ENCODE measurements at places on chromosomes 16 and 17.

GRCh38 chr17:57954397-57955182 is 622 bp downstream of the CUEDC1 start:
- DNase-seq: peak; percentile 74

DNA sequence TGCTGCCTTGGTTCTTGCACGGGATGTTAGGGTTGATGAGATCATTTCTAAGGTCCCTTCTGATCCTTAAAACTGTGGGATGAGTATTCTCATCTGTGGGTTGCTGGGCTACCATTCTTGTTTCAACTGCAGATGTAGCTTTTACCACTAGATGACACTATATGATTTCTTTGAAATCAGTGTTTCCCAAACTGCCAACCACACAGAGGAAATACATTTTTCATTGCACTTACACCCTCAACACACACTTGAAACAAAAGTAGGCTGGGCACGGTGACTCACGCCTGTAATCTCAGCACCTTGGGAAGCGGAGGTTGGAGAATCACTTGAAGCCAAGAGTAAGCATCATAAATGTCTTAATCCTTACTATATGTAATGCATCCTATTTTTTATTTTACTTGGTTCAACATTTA is 15.3 kb downstream of the LCMT1 start:
- no peak for DNase-seq

DNA sequence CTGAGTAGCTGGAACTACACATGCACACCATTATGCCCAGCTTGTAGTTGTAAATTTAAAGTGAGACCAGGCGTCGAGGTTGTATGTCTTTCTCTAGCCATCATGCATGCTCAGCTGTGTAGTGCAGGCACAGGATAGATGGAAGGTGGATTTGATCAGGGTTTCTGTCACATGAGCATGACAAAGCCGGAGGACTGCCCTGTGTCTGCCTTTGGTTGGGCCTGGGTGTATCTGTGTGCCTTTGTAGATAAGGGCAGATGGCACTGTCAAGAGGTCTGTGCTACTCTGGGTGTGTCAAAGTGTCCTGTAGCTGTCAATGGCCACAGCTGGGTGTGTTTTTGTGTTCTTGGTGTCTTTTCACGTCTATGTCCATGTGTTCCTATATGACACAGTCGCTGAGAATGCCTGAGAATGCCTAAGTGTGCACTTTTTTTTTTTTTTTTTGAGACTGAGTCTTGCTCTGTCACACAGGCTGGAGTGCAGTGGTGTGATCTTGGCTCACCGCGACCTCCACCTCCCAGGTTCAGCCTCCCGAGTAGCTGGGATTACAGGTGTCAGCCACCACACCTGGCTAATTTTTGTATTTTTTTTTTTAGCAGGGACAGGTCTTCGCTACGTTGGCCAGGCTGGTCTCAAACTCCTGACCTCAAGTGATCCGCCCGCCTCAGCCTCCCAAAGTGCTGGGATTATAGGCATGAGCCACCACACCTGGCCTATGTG is 4.1 kb upstream of the NAGS start:
- DNase-seq: no peak

DNA sequence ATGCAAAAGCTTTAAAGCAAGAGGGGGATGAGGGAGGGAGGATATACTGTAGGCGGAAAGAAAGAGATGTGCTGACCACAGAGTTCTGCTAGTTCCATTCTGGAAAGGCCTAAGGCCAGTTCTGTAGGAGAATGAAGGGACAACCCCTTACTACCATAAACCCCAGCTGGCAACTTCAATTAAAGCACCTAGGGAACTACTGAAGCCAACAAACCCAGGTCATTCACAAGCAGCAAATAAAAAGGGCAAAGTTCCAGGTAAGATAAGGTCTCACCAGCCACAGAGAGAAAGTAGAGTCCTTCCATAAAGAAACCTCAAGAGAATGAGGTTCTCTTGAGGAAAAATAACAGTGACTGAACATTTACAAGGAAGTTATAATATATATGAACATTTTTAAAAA is 12.8 kb downstream of the TERF2 start:
- no peak for DNase-seq

DNA sequence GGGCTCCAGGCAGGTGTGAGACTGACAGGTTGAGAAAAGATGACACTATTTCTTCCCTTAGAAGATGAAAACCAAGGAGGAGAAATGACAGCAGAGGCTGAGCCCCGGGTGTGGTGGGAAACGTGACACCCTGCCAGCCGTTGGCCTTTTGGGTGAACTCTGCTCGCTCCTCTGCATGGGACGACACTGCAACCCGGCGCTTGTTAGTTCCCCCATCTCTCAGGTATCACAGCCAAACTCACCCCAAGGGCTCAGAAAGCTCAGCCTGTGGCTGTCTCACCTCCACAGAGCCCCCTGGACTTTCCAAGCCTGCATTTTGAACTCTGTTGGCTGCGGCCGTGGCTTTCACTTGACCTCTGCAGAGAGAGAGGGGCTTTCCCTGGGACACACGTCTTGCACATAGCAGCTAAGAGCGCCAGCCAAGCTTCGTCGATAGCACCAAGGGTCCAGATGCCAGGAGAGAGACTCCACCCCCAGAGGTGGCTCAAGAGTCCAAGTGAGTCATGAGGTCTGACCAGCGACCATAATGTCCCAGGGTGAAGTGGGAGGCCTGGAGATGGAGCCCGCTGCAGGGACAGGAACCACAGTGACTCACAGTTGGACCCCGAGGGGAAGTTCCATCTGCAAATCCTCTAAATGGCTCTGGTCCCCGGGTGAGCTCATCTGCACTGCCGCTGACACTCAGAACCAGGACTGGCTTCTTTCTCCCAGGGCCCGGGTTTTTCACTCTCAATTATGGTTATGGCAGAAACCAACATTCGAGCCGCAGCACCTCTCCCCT is 301.9 kb downstream of the SOX9 start:
- no peak for DNase-seq

DNA sequence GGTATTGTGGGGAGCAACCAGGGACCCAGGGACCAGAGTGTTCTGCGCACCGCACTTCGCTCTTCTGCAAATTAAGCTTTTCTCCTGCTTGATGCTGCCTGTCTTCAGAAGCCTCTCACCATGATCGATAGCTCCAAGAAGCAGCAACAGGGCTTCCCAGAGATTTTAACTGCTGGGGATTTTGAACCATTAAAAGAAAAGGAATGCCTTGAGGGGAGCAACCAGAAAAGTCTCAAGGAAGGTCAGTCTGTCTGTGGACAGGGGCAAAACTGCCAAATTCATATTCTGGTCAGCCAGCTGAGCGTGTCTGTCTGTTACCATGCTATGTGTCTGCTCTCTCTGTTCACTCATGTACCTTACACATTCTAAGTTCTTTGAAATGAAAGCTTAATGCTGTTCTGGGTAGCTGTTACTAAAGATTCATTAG is 115.7 kb downstream of the MRTFB start:
- DNase-seq: no peak

- peak; percentile 62 for DNase-seq
Measured at GRCh38 chr16:16143038-16143763, 80.1 kb downstream of the ABCC6 start.

DNA sequence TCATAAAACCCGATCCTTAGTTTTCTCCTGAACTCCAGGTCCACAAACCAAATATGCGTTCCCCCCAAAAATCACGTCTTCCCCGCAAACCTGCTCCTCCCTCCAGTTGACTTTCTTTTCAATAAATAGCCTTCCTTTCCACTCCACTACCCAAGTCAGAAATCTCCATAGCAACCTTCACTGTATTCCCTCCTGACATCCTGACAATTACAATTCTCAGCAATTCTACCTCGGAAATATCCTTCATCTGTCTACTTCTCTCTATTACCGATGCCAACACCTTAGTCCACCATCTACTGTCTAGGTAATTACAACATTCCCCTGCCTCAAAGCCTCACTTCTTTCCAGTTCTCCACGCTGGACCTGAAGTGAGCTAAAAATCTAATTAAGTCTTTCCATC is 50.7 kb downstream of the SMURF2 start:
- no peak for DNase-seq

DNA sequence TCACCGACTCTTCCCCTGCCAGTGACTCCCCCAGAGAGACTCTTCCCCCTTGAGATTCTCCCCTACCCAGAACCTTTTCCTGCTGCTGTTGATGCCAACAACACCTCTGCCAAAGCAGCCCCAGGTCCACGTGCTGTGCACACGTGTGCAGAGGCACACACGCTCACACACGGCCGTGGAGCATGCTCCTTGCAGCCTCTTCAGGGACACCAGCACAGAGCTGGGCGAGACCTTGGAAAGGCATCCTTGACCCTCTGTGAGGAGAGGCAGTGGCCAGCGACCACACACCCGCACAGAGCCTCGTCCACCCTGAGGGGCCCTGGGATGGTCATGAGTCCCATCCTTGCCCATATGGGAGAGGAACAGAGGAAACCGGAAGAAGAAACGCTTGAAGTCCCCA is 181.9 kb downstream of the RBFOX3 start:
- DNase-seq: no peak

GRCh38 chr17:64057701-64058263 is 37.3 kb upstream of the ICAM2 start:
- peak; percentile 54 for DNase-seq

- no peak for DNase-seq
Measured at GRCh38 chr16:11219178-11219577, 36.8 kb downstream of the SOCS1 start.

DNA sequence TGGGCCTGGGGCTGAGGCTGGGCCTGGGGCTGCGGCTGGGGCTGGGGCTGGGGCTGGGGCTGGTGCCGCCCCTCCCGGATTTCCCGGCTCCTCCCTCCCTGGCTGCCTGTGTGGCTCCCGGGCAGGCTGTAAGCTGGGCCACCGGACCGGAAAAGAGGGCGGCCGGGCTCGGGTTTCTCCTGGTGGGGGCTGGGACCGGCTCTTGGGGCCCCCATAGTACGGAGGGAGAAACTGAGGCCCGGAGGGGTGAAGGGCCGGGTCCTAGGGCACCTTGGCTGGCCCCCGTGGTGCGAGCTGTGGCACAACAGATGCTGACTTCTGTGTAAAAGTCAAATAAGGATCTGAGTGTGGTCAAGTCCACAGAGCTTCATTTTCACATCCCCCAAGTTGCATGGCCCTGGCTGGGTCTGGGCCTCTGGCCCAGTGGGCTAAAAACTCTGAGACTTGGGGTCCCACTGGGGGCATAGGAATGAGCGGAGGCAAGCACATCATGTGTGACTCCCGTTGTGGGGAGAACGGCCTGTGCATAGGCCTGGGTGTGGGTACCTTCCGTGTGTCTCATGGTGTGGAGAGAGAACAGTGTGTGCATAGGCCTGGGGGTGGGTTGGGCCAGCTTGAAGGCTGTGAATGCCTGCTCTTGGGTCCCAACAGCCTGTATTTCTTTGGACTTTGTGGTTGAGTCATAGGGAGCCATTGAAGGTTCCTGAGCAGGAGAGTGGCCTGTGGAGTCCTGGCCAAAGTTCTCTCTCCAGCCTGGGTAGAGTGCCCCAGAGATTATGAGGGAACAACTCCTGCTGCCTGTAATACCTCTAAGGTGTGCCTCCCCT is 123.9 kb upstream of the CIBAR2 start:
- DNase-seq: no peak

- DNase-seq: no peak
Measured at GRCh38 chr17:39114723-39115122, 36.7 kb downstream of the PLXDC1 start.

- no peak for DNase-seq
Measured at GRCh38 chr16:84993926-84994325, 17.4 kb downstream of the ZDHHC7 start.

DNA sequence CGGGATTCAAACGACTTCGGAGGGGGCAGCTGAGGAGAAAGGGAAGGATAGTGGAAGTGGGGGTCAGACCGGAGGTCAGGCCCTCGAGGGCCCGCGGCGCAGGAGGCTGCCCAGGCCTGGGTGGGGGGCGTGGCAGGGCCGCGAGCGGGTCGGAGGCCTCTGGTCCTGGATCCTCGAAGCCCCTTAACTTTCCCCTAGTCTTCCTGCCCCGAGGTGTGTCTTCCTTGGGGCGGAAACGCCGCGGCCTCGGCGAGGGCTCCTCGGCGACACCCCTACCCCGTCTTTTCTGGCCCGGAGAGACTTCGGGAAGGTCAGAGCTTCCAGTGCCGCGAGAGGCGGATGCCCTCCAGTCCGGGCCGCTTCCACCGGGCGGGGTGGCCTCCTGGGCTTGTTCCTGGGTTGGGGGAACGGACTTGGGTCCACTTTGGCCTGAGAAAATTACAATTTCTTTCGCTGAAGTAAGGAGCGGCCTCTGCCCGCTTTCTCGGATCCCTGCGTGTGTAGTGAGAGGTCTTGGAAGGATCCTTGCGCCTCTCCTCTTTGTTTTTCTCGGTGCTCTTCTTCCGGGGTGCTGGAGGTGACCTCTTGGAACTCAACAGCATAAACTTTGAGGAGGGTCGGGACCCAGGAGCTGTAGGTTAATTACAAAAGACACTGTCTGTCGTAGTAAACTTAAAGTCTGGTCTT is 491 bp downstream of the IST1 start:
- DNase-seq: peak; percentile 17

DNA sequence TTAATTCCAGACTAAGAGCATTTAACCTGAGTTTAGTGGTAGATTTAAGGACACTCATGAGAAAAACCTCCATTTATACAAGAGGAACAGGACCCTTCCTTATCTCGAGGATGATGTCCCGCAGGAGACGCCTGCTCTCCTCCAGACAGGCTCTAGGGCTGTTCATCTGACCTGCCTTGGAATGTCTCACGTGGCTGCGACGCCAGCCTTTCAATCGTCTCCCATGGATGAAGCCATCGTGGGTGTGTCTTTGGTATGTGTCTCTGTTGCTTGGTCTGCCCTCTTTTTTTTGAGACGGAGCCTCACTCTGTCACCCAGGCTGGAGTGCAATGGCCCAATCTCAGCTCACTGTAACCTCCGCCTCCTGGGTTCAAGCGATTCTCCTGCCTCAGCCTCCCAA is 16.5 kb downstream of the CHMP6 start:
- DNase-seq: no peak

DNA sequence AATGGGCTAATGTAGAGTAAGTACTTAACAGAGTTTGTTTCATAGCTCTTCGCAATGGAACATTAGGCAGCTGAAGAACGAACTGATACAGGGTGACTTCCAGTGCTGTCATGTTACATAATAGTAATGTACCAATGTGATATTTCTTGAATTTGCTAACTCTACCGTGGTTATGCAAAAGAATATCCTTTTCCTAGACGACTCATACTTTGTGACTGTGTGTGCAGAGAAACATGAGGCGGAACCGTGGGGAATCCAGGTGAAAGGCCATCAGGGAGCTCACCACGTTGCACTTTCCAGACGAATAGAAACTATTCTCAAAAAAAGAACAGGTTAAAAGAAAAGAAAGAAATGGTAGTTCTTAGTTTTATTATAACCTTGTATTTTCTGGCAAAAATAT is 13.2 kb downstream of the NOB1 start:
- no peak for DNase-seq
